Urothelium cell line (cell line): ENCODE measurements at places on chromosomes 11 and 22.

- no peak for DNase-seq
Observed at GRCh38 chr11:91527380-91528030, 697.1 kb upstream of the FAT3 start.

- peak; percentile 75 for DNase-seq
Observed at GRCh38 chr22:30005213-30005857, 74.9 kb upstream of the HORMAD2 start.

GRCh38 chr11:27329867-27330632 is 33.0 kb downstream of the CCDC34 start:
- no peak for DNase-seq

- peak; percentile 86 for DNase-seq
Observed at GRCh38 chr22:24175160-24175808, 6.0 kb upstream of the SUSD2 start.

GRCh38 chr11:127506126-127506525 is 505.6 kb upstream of the KIRREL3 start:
- DNase-seq: no peak

DNA sequence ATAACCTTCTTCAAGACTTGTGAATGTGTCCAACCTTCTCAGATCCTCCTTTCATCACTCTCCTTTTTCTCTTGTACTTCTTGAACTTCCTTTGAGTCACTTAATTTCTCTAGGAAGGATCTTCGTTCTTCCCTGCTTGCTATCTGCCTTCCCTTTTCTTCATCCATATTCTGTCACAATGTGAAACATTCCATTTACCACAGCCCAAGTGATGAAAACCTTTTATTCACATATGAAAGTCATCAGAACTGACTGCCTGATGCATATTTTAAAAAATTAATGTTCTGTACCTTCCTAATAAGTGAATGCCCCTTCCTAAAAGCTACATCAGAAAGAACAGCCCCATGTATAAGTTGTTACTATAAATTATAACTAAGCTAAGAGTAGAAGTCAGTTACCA is 520.4 kb upstream of the LUZP2 start:
- no peak for DNase-seq

GRCh38 chr11:2807801-2808241 is 77.8 kb downstream of the CDKN1C start:
- no peak for DNase-seq

- DNase-seq: no peak
Observed at GRCh38 chr11:69300120-69301060, 6.4 kb downstream of the MYEOV start.

DNA sequence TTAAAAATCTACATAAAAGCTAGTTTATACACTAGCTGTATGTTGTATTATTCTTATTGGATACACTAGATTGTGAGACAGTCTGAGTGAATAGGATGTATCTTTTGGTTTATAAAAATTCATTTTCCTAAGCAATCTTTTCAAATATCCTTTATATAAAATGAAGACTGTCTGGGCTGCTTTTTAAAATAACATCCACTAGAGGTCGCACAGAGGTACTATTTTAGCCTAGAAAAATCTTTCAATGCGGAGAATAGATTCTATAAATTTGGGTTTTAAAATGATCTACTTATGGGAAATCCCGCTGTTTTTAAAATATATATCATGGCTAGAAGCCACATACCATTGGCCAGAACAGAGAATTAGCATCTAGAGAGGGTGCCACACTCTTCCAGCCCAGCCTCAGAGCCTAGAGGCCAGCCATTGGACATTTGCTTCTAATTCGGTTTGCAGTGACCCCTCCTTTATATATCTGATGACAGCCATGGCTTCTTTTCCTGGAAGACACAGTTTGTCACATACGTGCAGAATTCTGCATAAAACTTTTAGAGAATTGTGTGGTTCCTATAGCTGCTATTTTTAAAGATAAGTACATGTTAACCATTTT is 7.3 kb downstream of the C11orf97 start:
- DNase-seq: peak; percentile 20

DNA sequence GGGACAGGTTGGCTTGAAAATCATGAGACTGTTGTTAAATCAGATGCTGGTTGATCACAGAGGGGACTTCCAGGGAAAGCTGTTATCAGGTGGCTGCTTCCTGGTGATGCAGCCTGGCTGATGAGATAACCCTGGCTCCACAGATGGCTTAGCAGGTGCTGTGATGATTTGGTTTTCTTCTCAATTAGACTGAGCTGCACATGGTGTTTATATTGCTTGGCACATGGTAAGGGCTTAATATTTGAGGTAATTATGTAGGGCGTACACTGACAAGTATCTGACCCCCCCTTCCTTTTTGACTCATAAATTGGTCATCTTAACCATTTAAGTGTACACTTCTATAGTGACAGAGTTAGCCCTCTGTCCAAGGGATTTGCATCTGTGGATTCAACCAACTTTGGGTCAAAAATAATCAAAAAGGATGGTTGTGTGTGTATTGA is 7.0 kb downstream of the RPS3 start:
- DNase-seq: no peak

DNA sequence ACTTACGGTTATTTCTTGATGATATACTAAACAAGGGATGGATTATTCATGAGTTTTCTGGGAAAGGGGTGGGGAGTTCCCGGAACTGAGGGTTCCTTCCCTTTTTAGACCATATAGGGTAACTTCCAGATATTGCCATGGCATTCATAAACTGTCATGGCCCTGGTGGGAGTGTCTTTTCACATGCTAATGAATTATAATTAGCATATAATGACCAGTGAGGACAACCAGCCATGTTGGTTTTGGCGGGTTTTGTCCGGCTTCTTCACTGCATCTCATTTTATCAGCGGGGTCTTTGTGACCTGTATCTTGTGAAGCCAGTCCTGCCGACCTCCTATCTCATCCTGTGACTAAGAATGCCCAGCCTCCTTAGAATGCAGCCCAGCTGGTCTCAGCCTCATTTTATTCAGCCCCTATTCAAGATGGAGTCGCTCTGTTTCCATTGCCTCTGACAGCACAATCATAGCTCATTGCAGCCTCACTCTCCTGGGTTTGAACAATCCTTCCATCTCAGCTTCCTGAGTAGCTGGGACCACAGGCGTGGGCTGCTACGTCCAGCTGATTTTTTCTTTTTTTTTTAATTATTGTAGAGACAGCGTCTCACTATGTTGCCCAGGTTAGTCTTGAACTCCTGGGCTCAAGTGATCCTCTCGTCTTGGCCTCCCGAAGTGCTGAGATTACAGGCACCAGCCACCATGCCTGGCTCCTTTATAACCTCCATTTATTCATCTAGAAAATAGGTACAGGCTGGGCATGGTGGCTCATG is 52.6 kb upstream of the EMID1 start:
- no peak for DNase-seq

GRCh38 chr11:123547180-123547579 is 107.2 kb downstream of the SCN3B start:
- no peak for DNase-seq

GRCh38 chr11:115759622-115760460 is 255.6 kb upstream of the CADM1 start:
- DNase-seq: no peak

DNA sequence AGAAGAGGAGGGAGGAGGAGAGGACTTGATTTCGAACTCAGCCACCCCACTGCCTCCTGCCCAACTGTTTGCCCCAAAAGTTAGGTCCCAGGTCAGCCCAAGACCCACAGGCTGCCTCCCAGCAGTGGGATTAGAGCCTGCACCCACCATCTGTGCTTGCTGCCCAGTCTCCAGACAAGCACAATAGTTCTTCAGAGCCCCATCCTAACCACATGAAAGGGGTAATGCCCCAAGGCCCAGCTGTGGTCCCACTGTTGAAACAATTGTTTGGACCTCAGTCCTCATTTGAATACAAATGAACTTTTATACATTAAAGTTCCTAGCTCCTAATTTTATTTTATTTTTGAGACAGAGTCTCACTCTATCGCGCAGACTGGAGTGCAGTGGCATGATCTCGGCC is 5.4 kb upstream of the VPS51 start:
- DNase-seq: no peak

DNA sequence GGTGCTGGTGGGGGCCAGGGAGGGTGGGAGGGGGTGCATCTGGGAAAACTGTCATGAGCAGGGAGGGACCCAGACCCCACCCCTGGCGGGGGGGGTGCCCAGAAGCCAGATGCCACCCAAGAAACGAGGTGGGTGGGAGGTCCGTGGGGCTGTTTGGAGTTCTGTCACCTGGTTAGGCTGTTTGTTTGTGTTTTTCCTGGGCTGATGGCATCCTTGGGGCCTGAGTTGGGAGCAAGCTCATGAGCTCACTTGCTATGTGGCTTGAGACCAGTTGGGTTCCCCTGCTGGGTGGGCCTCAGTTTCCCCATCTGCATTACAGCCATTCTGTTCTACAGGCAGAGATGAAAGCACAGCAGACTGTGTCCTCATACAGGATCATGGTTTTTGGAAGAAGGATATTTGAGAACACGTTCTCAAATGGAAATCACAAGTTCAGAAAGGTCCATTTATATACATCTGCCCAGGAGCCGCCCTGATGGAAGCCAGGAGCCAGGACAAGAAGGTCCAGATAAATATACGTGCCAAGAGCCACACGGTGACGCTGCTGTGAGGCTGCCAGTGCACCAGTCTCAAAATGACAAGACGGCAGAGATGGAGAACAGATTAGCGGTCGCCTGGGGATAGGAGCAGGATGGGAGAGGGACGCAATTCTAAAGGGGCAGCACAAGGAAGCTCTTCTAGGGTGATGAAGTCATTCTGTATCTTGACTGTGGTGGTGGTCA is 312.9 kb downstream of the MN1 start:
- DNase-seq: no peak

GRCh38 chr11:75429902-75430713 is 2.9 kb downstream of the KLHL35 start:
- DNase-seq: no peak

- no peak for DNase-seq
Observed at GRCh38 chr11:104435494-104435893, 271.5 kb upstream of the PDGFD start.

- no peak for DNase-seq
Observed at GRCh38 chr11:5251746-5252145, 2.1 kb upstream of the HBG1 start.

DNA sequence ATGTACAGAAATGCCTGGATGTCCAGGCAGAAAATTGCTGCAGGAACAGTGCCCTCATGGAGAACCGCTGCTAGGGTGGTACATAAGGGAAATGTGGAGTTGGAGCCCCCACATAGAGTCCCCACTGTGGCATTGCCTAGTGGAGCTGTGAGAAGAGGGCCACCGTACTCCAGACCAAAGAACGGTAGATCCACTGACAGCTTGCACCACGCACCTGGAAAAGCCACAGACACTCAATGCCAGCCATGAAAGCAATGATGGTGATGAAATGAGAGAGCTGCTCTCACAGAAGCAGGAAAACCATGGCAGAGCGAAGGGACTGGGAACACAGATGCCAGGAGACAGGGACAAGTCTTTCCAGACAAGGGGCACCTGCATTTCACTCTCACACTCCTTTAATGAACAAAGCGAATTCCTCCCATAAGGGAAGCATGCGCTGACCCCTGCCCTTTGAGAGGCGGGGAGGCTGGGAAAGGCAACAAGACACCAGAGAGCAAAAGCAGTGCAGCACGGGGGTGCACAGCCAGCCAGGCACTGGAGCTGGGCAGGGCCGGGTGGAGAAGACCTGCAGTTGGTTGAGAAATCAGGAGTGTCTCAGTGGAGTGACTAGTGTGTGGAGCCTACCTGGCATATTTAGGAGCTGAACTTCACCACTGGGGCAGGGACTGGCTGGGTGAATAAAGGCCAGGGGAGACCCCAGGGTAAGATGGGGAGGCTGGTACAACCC is 1025.2 kb downstream of the TBC1D22A start:
- DNase-seq: no peak

DNA sequence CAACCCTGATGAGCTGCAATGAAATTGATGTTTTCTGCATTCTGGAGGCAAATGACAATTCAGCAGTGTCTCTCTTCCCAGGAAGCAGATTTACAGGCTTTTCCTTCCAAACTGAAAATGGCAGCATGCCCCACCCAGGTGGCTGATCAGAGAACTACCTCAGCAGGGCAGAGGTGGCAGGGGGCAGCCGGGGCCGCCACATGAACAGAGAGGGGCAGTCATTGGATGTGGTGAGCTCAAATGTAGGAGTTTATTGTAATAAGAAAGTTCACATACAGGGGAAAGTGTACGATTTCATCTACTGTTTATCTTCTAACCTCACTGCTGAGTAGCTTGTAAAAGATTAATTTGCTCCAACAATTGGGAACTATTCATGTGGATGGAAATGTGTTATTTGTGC is 15.7 kb upstream of the PARVA start:
- DNase-seq: no peak

GRCh38 chr22:34736081-34736480 is 329.9 kb upstream of the ISX start:
- DNase-seq: no peak

- no peak for DNase-seq
Observed at GRCh38 chr11:69003866-69004367, 9.1 kb downstream of the MRGPRF start.

DNA sequence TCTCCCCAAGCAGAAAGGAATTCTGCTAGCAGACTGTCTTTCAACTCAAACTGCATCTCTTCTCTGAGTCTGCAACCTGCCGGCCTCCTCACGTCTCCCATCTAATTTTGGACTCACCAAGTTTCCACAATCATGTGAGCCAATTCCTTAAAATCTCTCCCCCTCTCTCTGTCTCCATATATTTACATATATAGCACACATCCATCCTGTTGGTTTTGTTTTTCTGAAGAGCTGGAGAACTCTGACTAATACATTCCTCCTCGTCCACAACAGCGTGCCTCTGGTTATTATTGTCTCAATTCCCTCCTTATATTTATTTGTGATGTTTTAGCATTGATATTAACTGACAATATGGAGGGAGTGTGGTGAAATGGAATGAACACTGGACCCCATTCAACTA is 29.6 kb upstream of the FJX1 start:
- peak; percentile 19 for DNase-seq

DNA sequence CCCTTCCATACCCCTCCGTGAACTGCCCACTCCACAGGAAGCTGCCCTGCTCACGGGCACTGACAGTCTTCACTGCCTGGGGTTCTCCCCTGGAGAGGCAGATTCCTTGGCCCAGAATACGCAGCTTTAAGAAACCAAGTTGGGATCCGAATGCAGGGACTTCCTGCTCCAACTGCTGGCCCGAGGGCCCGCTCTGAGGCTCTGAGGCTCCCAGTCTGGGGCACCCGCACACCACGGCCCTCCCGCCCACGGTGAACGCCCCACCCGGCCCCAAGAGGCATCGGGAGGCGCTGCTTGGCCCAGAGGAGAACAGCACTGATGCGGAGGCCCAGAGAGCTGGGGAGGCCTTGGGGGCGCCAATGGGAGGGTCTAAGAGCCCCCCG is 42.3 kb downstream of the IGF2 start:
- DNase-seq: no peak

- DNase-seq: no peak
Observed at GRCh38 chr11:118311518-118311917, 7.0 kb downstream of the CD3E start.

- DNase-seq: peak; percentile 23
Observed at GRCh38 chr11:104163100-104164027, 583 bp downstream of the PDGFD start.

DNA sequence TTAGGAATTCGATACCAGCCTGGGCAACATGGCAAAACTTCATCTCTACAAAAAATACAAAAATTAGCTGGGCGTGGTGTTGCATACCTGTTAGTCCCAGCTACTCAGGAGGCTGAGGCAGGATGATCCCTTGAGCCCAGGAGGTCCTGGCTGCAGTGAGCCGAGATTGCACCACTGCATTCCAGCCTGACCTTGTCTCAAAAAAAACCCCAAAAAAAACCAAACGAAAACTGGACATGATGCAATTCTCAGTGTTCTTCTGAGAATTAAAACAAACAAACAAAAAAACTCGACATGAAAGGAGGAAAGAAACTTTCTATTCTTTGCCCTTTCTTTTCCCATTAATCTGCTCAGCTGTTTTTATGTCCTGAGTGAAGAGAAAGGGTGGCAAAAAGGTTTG is 7.4 kb downstream of the MED17 start:
- DNase-seq: no peak

- no peak for DNase-seq
Observed at GRCh38 chr22:46017166-46017565, 40.2 kb upstream of the WNT7B start.
